SIG-M5 (cell line): ENCODE measurements at places on chromosomes 1 and 21.

GRCh38 chr1:196461521-196461920 is 146.7 kb downstream of the KCNT2 start:
- no peak for DNase-seq

- DNase-seq = no peak
Measured at GRCh38 chr1:24360681-24361080, 41.5 kb downstream of the GRHL3 start.

GRCh38 chr21:15638856-15639549 is 90.8 kb upstream of the USP25 start:
- DNase-seq = no peak

GRCh38 chr1:205026181-205026580 is 16.8 kb upstream of the CNTN2 start:
- DNase-seq = no peak

GRCh38 chr1:119964673-119965363 is 68.5 kb upstream of the ADAM30 start:
- DNase-seq = no peak

GRCh38 chr1:15445390-15446122 is 7.3 kb downstream of the CTRC start:
- no peak for DNase-seq

GRCh38 chr1:11842154-11843041 is 5.2 kb downstream of the NPPA start:
- DNase-seq = no peak

DNA sequence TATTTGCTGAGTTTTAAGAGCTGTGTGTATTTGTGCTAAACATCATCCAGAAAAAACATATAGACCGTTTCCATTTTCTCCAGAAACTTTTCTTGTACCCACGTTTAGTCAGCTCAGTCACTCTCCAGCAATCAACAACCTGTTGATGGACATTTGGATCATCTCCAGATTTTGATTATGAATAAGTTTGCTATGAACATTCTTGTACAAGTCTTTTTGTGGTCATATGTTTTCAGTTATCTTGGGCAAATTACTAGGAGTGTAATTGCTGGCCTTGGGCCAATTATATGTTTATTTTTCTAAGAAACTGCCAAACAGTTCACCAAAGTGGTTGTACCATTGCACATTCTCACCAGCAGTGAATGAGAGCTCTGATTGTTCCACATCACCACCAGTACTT is 221.8 kb downstream of the CENPF start:
- DNase-seq = no peak

GRCh38 chr1:47842228-47842919 is 154.8 kb downstream of the TRABD2B start:
- no peak for DNase-seq

GRCh38 chr1:40872276-40872675 is 10.1 kb upstream of the CITED4 start:
- no peak for DNase-seq

DNA sequence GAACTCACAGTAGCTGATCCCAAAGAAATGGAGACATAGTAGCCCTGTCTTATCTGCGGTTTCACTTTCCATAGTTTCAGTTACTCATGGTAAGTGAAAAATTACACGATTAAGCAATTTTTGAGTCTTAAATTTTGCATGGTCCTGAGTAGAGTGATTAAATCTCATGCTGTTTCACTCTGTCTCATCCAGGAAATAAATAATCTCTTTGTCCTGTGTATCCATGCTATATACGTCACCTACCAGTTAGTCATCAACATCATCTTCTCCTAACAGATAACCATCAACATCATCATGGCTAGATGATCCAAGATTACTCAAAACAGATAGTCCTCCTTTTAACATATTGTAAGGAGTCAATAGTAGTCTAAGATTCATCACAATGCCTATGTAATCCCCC is 1589.3 kb downstream of the BRINP3 start:
- no peak for DNase-seq

DNA sequence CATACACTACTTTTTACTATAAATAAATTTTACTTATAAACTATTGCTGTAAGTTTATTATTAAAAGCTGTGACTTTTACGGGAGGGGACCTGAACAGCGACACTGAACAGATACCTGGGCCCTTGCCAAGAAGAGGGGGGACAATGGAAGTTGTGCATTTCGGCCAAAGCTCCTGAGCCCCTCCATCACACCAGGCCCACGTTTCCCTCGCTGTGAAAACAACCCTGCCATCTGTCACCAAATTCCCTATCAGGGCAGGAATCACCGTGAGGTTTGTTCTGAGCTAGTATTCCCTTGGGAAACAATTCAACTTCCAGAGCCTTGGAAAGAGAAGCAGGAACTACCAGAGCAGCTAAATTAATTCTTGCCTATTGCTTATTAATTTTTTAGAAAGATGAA is 37.0 kb downstream of the VTCN1 start:
- no peak for DNase-seq

DNA sequence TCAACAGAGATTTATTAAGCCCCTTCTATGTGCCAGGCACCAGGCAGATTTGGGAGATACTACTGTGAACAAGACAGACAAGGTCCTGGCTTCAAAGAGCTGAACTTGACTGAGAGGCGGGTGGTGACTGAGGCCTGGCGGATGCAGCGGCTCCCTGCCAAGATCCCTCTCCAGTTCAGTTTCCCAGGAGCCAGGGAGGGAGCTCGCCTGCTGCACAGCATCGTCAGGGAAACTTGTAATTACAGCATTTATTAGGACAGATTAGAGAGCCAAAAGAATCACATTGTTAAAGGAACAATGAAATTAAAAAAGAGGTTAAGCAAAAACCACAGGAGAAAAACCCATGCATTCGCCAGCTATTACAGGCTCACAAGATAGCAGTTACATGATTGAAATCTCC is 55.3 kb downstream of the ETS2 start:
- no peak for DNase-seq

DNA sequence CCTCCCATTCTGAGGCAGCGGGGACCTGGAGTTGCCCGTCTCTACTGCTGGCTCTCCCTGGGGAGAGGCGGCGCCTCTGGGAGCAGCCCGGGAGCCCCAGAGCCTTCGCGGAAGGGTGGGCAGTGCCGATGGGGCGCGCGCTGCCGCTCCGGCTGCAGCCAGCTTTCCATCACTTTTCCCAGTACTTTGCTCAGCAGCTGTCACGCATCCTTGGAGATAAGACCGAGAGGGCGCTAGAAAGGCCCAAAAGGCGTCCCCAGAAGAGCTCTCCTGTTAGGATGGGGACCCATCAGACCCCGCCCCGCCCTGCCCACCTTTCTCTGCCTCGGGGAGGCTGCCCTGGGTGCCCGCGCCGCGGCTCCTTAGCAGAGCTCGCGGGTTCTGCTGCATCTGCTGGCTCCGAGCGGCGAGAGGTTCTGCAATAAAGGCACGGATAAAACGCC is 534 bp downstream of the KCNH1 start:
- no peak for DNase-seq

DNA sequence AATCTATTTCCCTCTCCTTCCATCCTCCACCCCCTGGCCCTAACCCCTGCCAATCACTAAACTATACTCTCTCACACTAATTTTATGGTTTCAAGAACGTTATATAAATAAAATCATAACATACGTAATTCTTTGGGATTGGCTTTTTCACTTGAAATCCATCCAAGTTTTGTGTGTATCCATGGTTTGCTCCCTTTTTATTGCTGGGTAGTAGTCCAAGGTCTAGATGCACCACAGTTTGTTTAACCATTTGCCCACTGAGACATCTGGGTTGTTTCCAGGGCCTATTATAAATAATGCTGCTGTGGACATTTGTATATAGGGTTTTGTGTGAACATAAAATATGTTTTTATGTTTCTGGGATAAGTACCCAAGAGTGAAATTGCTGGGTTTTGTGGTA is 61.4 kb downstream of the TEX35 start:
- DNase-seq = no peak

- DNase-seq = no peak
Measured at GRCh38 chr1:202599669-202600431, 110.4 kb downstream of the SYT2 start.

DNA sequence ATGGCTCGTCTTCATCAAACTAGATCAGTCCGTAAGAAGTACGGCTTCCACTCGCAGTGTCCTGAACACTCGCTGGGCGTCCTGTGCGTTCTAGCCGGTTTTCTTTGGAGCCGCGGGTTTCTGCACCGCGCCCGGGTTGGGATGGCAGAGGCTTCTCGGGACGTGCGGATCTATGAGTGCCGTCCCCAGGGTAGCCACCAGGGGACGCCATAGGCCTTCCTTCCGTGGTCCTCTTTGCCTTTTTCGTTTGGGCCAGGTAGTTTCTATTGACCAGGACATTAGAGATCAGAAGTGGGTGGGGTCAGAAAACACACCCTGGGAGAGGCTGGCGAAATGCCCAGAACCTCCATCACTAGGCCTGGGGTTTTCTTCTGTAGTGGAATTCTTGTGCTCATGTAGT is 273.8 kb downstream of the FAM72C start:
- no peak for DNase-seq

GRCh38 chr1:91895832-91896556 is 10.0 kb upstream of the TGFBR3 start:
- no peak for DNase-seq

GRCh38 chr21:42266971-42267556 is 48.1 kb downstream of the ABCG1 start:
- no peak for DNase-seq

DNA sequence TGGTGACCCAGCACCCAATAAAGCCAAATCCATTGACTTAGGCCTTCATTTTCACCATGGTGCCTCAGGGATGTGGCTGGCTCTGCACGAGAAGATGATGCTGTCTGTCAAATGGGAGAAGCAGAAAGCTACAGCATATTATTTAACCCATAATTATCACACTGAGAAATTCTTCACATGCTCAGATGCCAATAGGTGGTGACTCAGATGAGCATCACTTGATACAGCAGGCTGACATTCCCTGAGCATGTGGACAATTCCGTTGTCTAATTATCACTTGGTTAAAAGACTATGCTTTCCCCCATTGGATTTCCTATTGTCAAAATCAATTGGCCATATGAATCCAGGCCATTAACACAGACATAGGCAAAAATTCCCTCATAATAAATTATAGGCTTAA is 44.0 kb upstream of the HSD3B1 start:
- DNase-seq = no peak

GRCh38 chr21:30194701-30195299 is 21.1 kb downstream of the CLDN8 start:
- DNase-seq = no peak

DNA sequence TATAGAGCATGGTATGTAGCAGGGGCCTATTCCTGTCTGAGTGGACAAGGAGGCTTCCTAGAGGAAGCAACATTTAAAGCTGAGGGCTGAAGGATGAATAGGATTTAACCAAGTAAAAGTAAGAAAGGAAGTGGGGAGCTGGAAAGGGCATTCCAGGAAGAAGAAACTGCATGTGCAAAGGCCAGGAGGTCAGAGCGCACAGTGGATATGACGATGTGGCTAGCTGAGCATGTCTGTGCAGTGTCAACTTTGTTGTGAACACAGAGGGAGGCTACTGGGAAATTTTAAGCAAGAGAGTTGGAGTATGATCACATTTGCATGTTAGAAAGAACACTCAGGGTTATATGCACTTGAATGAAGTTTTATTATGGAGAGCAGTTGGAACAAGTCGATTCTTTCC is 28.6 kb upstream of the JUN start:
- no peak for DNase-seq

GRCh38 chr1:100100202-100100601 is 32.5 kb downstream of the SASS6 start:
- no peak for DNase-seq

DNA sequence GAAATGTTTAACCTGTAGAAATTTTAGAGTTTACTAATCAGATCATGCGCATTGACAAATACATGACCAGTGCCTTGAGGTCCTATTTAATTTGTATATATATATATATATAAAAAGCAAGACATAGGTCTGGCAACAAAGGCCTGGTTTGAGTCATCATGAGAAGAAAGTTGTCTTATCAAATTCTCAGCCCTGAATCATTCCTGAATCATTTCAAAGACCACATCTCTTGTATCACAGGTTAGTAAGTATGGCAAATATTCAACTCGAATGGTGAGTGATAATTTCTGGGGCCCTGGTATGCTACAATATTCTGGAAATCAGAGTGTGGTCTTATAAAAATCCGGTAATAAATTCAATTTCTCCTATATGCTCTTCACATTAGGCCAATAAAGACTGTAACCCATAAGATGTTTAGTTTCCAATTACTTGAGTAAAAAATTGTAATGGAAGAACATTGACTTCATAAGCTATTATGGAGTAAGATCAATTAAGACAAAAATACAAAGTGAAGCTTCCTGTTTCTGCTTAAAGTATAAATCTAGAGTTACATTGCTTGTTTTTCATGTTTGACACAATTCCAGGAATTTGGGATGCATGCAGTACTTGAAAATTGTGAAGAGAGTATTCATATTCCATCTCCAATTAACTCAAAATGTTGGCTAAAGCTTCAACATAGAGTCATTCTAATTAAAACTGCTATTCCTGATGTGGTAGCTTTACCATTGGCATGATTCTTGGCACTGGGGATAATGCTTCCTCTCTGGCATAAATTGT is 309.4 kb downstream of the BRINP3 start:
- DNase-seq = no peak

GRCh38 chr1:209743145-209743482 is 12.7 kb upstream of the TRAF3IP3 start:
- no peak for DNase-seq

DNA sequence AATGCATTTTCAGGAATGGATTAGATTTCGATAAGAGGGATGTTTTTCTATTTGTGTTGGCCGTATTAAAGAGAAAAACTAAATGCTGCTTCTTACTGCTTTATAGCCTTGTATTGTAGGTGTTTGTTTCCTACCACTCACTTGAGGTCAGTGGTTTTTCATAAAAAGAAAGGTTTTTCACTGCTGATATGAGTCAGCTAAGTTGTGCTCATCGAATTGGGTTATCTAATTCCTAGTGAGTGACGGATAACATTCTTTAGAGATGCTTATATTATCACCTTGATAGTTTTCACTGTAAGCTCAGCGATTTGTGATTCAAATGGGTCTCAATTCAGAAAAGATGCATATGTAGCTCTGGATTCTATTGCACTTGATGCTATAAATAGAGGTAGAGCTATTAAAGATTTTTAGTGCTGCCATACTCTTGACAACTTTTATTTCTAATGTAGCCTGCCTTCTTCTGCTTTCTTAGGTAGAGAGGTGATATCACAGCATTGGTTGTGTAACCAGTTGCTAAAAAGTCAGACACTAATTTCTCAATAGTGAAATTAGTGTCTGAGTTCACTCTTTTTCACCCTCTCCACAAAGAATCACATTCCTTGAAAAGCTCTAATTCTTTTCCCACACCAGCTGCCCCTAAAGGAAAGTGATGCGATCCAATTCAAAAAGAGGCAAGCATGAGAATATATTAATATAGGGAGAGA is 180.0 kb downstream of the RASAL2 start:
- DNase-seq = no peak
